ENCODE measurements at places on chromosomes 7 and 10.

DNA sequence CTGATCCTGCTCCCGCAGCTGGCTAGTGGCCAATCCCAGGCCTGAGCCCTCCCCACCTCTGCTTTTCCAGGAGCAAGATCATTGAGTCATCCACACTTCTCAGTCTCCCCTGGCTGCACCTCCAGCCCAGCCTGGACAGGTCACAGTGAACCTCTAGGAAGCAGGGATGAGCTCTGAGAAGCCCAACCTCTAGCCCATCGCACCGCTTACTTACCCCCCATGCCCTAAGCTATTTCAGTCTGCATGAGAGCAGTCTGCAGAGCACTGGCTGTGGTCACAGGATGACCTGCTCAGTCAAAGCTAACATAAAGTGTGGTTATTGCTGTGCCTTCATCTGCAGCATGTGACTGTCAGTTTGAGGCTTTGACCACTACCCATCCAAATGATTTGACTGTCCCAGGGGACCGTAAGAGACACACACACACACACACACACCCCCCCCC, 129.2 kb downstream of the SORBS1 start:
- no peak for DNase-seq

DNA sequence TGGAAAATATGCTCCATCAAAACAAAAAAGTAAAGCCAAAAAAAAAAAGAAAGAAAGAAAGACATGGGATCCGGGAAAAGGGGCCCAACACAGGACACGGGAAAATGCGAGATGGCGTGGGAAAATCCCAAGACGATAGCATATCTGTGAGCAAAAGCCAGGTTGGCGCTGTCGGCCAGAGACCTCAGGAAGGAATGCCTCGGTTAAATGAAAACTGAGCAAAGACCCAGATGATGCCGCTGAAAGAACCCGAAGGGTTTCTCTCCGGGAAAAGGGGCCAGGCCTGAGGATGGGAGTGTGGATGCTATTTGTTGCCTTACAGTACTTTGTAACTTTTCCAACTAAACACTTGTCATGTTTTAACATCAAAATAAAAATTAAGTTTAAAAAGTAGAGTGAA, 49.5 kb upstream of the PPP2R2D start:
- no peak for DNase-seq

GRCh38 chr10:44465401-44466115, 80.7 kb upstream of the CXCL12 start:
- DNase-seq: no peak

- DNase-seq: peak; percentile 44
These were observed 204.4 kb upstream of the TMEM72 start for GRCh38 chr10:44706745-44707144.

DNA sequence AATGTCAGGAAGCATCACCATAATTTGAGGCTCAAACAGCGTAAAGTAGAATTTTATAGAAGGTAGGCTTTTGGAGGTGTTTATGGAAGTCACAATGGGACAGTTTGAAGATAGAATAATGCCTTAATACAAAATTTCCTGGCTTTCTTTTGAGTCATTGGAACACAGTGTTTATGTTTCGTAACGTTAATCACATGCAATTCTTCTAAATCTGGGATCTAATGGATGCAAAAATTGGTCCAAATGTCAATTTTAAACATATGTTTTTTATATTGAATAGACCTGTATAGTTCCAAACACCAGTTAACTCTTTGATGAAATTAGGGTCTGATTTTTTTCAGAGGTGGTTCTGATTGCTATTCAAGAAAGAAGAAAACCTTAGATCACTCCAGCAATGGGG, 86.5 kb upstream of the HPS1 start:
- DNase-seq: no peak
